Mesendoderm (in vitro differentiated cells): ENCODE measurements at places on chromosomes 6 and 20.

- no peak for DNase-seq
These were observed 144.6 kb downstream of the SOBP start for GRCh38 chr6:107634324-107635056.

DNA sequence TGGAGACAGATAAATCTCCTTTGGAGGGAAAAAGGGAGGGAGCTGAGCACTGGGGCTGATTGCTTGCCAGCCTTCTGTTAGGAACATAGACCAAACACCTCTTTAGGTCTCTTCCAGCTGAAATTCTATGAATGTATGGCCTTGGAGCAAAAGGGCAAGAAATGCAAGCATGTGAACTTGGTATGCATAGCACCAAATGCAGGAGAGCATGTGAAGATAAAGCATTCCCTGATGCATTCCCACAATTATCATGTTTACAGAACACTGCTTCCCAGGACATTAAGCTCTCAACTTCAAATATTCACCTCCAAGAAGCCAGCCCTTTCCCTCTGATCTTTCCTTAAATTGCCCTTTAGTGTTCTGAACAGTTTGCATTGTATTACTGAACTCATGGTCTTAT is 15.6 kb downstream of the RIPOR2 start:
- peak; percentile 40 for DNase-seq

DNA sequence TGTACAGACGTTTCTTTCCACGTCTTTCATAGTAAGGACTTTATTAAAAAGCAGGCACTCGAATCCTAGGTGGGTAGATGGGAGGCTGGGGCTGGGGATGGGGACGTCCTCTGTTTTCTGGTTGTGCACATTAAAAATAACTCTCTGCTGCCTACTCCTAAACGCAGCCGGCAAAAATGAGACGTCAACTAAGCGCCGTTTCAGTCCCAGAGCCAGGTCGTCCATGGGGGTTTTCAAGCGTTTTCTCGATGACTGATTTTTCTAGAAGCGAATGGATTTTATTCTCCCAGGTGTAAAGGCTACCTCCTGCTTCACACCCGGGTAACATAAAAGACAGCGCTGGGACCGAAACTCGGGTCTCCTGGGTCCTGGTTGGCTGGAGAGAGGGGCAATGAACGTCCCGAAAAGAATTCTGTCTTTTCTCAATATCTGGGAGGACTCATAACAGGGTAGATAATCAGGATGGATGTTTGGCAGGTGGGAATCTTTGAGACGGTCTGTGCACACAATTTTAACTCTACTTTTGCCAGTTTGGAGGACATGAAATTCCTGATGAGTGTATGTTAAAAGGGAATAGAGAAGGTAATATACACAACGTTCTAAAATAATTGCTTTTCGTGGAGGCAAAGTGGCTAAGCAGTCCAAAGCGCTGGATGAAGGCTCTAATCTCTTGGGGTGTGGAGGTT is 25.2 kb downstream of the GPX6 start:
- no peak for DNase-seq

- no peak for DNase-seq
These were observed 18.4 kb downstream of the MAP3K4 start for GRCh38 chr6:161009991-161010390.

- DNase-seq = no peak
These were observed 39.5 kb downstream of the AHI1 start for GRCh38 chr6:135458051-135458450.

DNA sequence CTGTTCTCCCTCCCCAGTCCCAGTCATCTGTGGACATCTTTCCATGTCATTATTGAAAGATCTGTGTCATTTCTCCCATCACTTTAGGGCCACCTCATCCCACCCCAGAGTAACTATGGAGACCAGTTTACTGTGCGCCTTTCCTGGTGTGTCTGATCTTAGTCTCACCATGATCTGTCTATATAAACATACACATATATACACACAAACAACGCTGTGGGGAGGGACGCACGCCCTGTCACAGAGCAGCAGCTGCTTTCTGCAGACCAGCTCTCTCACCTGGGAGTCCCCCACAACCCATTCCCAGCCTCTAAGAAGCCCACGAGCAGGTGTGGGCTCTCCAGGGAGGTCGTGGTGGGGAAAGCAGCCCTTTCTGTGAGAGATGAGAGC is 68.1 kb upstream of the TOX2 start:
- no peak for DNase-seq

DNA sequence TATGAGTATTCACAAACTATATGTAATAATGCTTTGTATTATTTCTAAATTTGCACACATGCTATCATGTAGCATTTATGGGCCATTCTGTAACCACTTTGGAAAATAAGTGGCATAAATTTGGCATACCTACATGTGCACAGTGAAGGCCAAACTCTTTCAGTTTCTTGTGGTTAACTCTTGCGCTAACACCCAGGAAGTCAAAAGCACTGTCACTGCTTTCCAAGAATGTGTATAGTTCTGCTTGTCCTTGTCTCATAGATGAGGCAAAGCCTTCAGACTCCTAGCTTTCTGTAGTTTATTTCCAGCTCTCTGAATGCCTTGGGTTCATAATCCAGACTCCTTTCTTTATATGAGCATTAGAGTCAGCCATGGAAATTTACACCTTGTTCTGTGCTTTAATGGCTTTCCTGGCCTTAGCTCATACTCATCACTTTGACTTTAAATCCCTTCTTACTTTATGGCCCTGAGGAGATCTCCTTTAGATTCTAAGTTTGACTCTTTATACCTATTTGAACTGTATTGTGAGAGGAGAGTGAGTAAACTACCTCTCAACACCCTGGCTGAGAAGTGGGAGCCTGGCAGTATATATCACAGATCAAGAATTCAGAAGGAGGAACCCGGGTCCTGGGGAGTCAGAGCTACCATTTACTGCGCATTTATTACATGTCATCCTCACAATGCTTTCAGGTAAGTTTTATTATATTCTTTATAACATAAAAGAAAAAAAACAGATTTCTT is 949 bp upstream of the SLC17A3 start:
- DNase-seq = no peak

GRCh38 chr6:161257793-161258457 is 15.9 kb downstream of the AGPAT4 start:
- no peak for DNase-seq

DNA sequence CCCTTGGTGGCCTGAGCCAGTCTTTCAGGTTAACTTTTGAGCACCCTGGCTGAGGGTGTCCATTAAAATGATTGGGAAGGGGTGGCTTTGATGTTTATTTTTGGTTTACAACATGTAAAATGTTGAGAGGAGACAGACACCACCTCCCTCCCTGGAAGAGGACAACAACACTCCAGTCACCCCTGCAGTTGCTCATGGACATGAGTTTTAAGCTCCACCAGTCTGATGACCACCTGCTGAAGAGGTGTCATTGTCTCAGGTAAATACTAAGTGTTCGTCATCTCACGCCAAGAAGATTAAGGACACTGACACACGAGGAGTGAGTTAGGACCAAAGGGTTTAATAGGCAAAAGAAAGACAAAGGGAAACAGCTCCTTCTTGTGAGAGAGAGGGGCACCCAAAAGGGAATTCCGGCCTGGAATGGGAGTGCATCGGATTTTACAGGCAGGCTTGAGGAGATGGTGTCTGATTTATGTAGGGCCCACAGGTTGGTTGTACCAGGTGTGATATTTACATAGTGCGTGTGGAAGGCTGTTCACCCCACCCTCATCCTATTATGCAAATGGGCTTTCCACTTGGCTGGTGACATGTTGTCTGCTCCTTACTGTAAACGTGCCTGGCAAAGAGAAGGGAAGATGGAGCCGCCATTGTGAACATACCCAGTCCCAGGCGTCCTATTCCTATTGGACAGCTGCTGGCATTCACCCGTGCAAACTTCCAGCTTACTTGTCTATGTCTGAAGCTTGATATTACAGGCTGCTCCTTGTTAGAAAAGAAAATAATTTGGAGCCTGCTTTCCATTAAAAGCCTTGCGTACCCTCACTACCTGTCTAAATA is 6.6 kb downstream of the HLA-B start:
- DNase-seq = no peak

GRCh38 chr20:11907621-11908020 is 10.1 kb upstream of the BTBD3 start:
- DNase-seq = no peak

DNA sequence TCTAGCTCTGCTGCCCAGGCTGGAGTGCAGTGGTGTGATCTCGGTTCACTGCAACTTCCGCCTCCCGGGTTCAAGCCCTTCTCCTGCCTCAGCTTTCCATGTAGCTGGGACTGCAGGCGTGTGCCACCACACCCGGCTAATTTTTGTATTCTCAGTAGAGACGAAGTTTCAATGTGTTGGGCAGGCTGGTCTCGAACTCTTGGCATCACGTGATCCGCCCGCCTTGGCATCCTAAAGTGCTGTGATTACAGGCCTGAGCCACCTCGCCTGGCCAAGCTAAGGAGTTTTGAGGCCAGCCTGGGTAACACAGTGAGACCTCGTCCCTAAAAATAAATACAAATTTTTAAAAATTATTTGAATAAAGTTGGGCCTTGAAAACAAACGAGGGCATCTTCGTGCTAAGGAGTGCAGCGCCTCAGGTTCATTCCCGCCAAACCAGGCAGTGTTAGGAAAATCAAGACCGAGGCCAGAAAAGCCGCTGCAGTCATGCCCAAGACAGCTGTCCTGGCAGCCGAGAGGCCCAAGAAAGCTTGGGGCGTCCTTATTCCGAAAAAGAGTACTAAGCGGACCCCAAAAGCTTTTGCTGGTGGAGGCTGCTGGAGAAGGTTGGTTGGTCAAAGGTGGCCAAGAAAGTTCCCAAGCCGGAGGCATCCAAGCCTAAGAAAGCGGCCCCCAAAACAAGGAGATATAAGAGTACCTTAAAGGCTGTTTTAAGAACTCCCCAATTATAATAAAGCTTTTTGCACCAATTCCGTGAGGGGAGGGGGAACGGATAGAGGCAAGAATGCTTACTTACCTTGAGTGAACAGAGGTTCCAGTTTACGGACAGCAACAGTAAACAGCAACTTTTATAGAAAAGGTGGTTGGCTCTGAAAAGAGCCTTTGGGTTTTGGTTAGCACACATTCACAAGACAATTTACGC is 109.0 kb downstream of the HFE start:
- no peak for DNase-seq

DNA sequence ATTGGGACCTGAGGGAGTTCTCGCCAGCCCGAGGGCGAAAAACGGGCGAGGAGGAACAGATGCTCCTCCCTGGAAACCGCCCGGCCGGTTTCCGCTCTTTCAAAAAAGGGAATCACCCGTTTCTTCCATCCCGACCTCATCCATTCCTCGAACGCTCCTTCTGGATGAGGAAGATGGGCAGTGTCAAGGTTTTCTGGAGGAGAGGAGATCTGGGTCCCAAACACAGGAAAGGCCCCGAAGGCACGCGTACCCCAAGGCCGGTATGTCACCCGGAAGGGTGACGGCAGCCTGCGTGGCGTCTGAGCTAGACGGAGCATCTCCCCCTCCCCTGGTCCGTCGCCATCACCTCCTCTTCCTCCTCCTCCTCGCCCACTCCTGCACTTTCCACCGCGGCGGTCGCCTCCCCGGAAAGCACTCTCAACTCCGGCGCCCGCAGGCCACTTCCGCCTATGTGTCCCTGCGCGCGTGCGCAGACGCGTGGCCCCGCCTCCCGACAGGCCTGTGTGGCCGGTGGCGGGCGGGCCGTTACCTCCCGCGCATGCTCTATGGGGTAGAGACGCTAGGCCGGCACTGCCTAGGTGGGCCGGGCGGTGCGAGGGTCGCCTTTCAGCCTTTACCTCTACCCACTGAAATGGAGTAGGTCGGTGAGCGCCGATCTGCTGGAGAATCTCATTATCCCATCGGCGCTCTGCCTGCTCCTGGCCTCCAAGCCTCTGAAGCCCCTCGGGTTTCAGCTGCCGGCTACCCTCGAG is at the start of gene SLC35B3:
Gene SLC35B3, minus strand, starts transcription at position 453 of the 752 bp plus-strand sequence.
- peak; percentile 95 for DNase-seq

- peak; percentile 30 for DNase-seq
These were observed 75.2 kb upstream of the CITED2 start for GRCh38 chr6:139449611-139450000.

DNA sequence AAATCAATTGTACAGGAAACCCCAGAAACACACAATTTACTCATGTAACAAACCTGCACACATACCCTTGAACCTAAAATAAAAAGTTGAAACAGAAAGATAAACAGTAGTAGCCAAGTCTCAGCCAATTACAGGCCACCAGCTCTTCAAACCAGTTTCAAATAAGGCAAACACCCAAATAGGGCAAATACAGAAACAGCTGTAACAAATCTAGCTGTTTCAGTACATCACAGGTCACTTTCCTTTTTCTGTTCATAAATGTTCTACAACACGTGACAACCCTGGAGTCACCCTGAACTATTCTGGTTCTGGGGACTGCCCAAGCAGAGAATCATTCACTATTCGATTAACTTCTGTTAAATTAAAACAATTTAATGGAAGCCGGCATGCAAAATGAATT is 329.0 kb downstream of the GJA1 start:
- no peak for DNase-seq

- no peak for DNase-seq
These were observed 53.6 kb upstream of the ZNF337 start for GRCh38 chr20:25750220-25750764.

- DNase-seq = no peak
These were observed 855.5 kb upstream of the MAP3K7 start for GRCh38 chr6:91442342-91442741.

- no peak for DNase-seq
These were observed 492.0 kb upstream of the SULF2 start for GRCh38 chr20:48277266-48277665.

GRCh38 chr20:36854348-36855240 is 21.3 kb upstream of the TLDC2 start:
- DNase-seq = no peak

- no peak for DNase-seq
These were observed 107.1 kb downstream of the UNC5CL start for GRCh38 chr6:40931931-40932330.
